ENCODE measurements at places on chromosomes 2 and 18.

- no peak for DNase-seq
Observed at GRCh38 chr2:143600116-143600515, 470.9 kb downstream of the ARHGAP15 start.

- no peak for DNase-seq
Observed at GRCh38 chr2:195279840-195280427, 377.1 kb upstream of the SLC39A10 start.

DNA sequence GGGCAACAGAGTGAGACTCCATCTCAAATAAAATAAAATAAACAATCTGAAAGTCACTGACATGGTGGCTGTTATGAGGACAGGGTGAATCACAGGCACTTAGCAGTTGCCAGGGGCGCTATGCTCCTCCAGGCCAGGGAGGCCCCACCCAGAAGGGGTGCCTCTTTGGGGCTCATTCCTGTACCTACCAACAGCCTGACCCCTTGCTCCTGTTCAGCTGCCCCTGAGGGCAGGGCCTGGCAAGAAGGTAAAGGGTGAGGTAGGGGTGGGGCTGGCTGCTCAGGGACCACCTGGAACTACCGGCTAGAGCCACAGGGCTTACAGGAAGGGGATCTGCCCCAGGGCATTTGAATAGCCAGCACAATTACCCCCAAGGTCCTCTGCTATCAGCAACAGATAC is 60.3 kb downstream of the INPP5D start:
- DNase-seq, result no peak

DNA sequence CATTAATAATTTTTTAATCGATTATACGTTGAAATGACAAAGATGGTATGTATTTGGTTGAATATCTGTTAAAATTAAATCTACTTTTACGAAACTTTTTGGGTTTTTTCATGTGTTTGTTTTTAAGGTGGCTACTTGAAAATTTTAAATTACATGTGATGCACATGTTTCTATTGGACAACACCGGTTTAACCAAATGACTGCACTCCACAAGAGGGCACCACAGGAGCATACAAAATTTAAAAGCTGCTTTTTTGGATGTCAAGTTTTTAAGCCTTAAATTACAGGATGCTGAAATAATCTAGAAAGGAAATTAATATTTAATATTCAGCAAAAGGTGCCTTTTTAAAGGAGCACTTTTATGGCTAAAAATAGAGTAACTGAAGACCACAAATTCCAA is 98.7 kb downstream of the ACVR1 start:
- no peak for DNase-seq
